ENCODE measurements at places on chromosomes 5 and 9. TPM values are rescaled to one million over a fixed set of nuclear protein-coding genes. Genes with fewer than 3 reads are reported as not detected.

The SGCD gene
- total RNA-seq = 0.38 TPM

The FGD3 gene
- not detected for total RNA-seq

The GNA14 gene
- 2.6 TPM for total RNA-seq

The MACIR gene
- 6.0 TPM for total RNA-seq

The CD14 gene
- total RNA-seq = 3.2 TPM

The HDAC3 gene
- total RNA-seq = 35.5 TPM

The CHSY3 gene
- 2.6 TPM for total RNA-seq

The GRM6 gene
- not detected for total RNA-seq

The SPATA31D4 gene
- not detected for total RNA-seq

The CDH9 gene
- not detected for total RNA-seq

The JAKMIP2 gene
- total RNA-seq = not detected

The SLC6A19 gene
- not detected for total RNA-seq

The CARD6 gene
- total RNA-seq = 18.3 TPM
